ENCODE measurements at places on chromosomes 4 and X. TPM values are rescaled to one million over a fixed set of nuclear protein-coding genes. Genes with fewer than 3 reads are reported as not detected.

GRCh38 chrX:121902463-121902862 is 855.1 kb downstream of the GLUD2 start:
- DNase-seq, result no peak

GRCh38 chrX:78708262-78708661 is 39.3 kb upstream of the LPAR4 start:
- no peak for DNase-seq

- peak; percentile 87 for DNase-seq
These were observed 175.9 kb upstream of the RPS6KA3 start for GRCh38 chrX:20442597-20442996.

The SMIM10L2A gene
- 0.58 TPM for total RNA-seq

The ZNF81 gene
- 3.3 TPM for total RNA-seq

GRCh38 chr4:185134307-185134869 is 8.7 kb upstream of the SLC25A4 start:
- no peak for DNase-seq

DNA sequence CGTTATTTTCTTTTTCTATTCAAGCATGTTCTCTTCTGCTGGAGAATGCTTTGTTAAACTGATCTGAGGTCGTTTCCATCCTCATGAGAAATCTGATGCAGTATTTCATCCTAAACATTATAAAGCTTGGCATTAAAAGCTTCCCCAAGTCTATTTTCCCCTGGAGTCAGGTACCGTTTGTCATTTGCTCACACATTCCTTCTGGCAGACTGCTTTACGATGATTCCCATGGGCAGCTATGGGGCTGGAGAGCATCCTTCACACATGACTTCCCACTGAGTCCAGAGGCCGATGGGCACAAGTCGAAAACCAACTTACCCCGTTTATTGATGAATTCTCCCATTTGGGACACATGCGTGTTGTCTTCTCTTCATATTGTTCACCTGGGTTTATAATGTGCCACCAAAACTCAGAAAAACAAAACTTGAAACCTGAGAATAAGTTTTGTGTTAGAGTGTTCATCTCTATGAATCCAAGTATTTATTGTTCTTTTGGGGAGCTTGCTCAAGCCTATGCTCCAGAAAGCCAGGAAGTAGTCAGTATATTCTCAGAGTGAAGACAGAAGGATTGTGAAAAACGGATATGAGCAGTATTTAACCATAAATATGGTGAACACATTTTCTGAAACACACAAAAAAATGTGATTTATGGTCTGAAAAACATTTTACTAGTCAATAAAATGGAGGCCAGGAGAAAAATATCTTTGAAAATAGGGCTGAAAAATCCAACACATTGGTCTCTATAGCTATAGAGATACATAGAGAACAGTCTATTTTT is 298.8 kb upstream of the NOCT start:
- DNase-seq, result no peak
